CD8-positive, alpha-beta memory T cell (primary cell): ENCODE measurements at places on chromosomes 2 and 18. TPM values are rescaled to one million over a fixed set of nuclear protein-coding genes. Genes with fewer than 3 reads are reported as not detected.

The MSH6 gene
- polyA plus RNA-seq, result 17.6 TPM

The GREB1 gene
- polyA plus RNA-seq, result 0.16 TPM

The INHA gene
- not detected for polyA plus RNA-seq

The CNRIP1 gene
- not detected for polyA plus RNA-seq

The TWIST2 gene
- not detected for polyA plus RNA-seq
